ENCODE measurements at places on chromosomes 16 and 17.

GRCh38 chr16:66746682-66747081 lies 4.7 kb downstream of the DYNC1LI2 start:
- DNase-seq = no peak

GRCh38 chr17:10328206-10328605 lies 44.6 kb downstream of the MYH13 start:
- DNase-seq = no peak

DNA sequence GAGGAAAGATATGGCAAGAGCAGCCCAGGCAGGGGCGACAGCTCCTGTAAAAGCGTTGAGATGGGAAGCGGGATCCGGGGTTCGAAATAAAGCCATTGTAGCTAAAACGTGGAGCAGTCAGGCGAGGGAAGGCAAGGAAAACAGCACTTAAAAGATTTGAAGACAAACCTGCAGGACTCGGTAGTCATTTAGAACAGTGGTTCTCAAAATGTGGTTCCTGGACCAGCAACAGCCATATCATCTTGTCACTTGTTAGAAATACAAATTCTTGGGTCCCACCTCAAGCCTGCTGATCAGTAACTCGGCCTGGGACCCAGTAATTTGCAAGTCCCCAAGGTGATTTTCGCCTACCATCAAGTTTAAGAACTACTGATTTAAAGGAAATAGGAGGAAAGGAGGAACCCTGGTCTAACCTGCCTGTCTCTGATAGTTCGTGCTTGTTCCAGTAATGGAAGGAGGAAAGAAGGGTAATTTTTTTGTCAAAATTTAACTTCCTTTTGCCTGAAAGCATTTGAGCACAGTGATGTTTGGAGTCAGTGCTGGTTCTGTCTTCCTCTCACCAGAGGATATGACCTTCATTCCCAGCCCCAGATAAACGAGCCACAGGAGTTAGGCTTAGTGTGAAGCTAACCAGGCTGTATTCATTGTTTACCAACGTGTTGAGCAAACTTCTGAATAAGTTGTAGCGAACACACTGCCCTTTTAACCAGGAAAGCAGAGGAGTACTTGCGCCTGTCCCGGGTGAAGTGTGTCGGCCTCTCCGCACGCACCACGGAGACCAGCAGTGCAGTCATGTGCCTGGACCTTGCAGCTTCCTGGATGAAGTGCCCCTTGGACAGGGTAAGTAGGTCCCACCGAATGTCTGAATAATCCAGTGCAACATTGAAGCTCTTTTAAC lies 1.1 kb downstream of the ORC6 start:
- no peak for DNase-seq

GRCh38 chr17:64437944-64438525 lies 10.9 kb upstream of the MILR1 start:
- DNase-seq = no peak

GRCh38 chr17:42118545-42118944 lies 2.6 kb downstream of the KAT2A start:
- DNase-seq = no peak

- DNase-seq = no peak
Measured at GRCh38 chr17:29061036-29061435, 18.1 kb downstream of the PIPOX start.

- no peak for DNase-seq
Measured at GRCh38 chr16:14548933-14549788, 80.9 kb downstream of the PARN start.

GRCh38 chr16:78175287-78175686 lies 75.8 kb downstream of the WWOX start:
- DNase-seq = no peak

GRCh38 chr17:76268015-76268749 lies 3.0 kb downstream of the UBALD2 start:
- no peak for DNase-seq

- no peak for DNase-seq
Measured at GRCh38 chr17:21001813-21002221, 41.0 kb downstream of the USP22 start.

- DNase-seq = no peak
Measured at GRCh38 chr16:54431997-54432896, 145.7 kb upstream of the IRX3 start.

GRCh38 chr17:59620518-59621259 lies 994 bp downstream of the CLTC start:
- DNase-seq = peak; percentile 24

GRCh38 chr17:16926571-16927451 lies 45.1 kb downstream of the TNFRSF13B start:
- DNase-seq = no peak

GRCh38 chr16:68754084-68754792 lies 17.1 kb downstream of the CDH1 start:
- DNase-seq = no peak

GRCh38 chr17:4858882-4859260 lies 25.7 kb downstream of the MINK1 start:
- no peak for DNase-seq

- DNase-seq = no peak
Measured at GRCh38 chr17:6995500-6996255, at the start of gene ALOX12. Gene ALOX12 (plus strand): TSS chr17:6996049. CDS start chr17:6996118, 69 bp downstream.

DNA sequence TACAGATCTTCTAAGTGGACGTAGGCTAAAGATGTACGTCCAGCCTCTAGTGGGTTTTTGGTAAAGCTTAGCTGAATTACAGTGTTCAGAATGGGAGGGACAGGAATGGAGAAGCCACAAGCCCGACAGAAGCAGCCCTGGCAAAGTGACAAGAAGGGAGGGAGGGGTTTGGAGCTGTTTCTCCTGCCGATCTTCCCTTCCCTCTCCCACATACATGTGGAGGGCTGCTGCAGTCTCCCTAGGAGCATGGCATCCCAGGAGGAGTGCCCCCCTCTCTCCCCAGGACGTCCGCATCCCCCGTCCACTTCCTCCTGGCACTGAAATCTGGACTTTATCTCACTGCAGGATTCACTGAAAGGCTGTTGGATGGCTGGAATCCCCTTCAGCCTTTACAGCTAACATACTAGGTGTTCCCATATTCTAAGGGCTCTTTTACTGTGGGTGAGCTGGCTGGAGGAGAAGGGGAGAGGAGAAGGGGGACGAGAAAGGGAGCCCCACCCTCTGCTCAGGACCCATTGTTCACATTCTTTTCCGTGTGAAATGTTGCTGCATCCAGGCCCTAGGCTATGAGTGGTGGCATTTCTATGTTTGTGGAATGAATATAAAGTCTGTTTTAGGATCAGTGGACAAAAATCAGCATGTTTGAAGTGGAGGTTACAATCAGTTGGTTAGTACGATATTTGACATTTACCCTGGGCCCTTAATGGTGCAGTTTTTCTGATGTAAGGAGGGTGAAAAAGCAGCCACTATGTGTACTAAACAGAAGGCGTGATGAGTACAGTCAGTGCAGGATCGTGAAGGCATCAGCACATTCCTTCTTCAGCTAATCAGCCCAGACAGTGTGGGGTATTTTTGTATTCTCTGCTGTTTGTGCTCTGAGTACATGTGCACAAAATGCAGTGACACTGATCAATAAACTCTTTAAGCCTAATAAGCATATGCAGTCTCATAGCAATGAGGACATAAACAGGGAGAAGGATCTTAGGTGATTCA lies 94.6 kb downstream of the SPECC1 start:
- no peak for DNase-seq

DNA sequence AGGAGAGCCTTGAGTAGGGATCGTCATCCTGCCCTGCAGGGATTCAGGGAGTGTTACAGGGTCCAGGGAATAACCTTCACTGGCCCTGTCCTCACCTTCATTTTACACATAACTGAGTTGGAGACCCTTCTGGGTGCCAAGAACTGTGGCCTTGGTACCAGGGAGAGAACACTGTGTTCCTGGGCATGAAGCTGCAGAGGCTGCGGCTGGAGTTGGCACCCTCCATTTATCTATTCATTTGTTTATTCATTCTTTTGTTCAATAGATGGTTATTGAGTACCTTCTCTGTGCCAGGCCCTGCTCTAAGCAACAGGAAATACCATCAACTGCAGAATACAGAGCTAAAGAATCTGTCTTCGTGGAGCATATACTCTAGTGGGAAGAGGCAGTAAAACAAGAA lies 6.7 kb downstream of the ABCC3 start:
- DNase-seq = no peak

- DNase-seq = no peak
Measured at GRCh38 chr16:81489547-81490267, 45.1 kb downstream of the CMIP start.

GRCh38 chr17:81457401-81457800 lies 55.2 kb downstream of the ACTG1 start:
- DNase-seq = no peak

GRCh38 chr16:83171396-83171795 lies 544.6 kb downstream of the CDH13 start:
- no peak for DNase-seq

DNA sequence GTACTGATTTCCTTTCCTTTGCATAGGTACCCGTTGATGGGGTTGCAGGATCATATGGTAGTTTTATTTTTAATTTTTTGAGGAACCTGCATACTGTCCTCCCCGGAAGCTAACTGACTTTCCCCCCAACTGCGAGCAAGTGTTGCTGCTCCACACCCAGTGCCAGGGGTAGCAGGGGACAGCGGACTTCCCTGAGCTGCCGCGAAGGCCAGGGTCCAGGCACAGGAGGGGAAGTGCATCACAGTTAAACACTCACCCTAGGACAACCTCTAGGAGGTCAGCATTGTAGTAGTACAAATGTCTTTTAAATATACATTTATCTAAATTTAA lies 201.7 kb downstream of the NPIPB11 start:
- no peak for DNase-seq

GRCh38 chr17:8105957-8106398 lies 12.3 kb downstream of the ALOXE3 start:
- no peak for DNase-seq

DNA sequence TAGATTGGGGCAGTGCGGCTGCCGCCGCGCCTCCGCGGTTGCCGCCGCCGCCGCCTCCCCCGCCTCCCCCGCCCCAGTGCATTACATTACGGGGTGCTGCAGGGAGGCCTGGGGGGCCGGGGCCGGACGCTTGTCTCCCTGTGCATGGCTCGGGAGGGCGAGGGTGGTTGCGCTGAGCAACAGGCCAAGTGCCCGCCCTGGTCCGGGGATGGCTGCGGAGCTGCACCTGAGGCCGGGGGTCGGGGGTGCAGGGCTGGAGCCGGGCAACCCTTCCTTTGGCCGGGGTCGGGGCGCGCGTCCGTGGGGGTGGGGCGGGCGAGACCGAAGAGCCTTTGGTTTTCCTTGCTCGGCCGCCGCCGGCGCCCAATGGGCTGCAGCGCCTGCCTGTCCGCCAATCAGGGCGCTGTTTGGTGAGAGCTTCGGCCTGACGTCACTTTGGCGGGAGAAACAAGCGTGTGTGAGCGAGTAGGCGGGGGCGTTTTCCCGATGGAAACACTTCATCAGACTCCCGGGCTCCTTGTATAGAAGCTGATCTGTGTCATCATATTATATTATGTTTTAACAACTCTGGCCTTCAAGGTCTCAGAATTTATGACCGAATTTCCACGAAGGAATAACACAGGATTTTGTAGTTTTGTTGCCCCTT lies 941 bp upstream of the FBXL20 start:
- DNase-seq = peak; percentile 46

GRCh38 chr16:16008666-16009065 lies 59.2 kb downstream of the ABCC1 start:
- DNase-seq = no peak

DNA sequence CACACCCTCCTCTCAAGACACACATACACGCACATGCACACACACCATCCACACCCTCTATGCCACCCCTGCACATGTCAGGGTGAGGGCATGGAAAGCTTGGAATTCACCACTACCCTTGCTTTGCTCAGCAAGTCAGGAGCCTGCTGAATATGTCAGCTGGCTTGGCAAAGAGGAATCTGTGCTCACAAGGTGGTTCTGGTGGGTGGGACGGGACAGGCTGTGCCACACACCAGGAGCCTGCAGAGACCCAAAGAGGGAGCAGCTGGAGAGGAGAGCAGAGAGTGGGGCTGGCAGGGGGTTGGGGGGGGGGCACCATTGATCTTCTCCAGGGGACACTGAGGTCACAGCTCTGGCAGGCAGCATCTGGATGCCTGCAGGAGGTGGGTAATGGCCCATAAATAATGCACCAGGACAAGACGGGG lies 48.7 kb upstream of the NDRG4 start:
- no peak for DNase-seq

- DNase-seq = no peak
Measured at GRCh38 chr17:3722716-3723115, 987 bp upstream of the HASPIN start.

- no peak for DNase-seq
Measured at GRCh38 chr16:61969077-61969382, 67.2 kb downstream of the CDH8 start.

GRCh38 chr17:60248618-60249289 lies 99.0 kb downstream of the CA4 start:
- DNase-seq = no peak

GRCh38 chr17:28527859-28528258 lies 21.7 kb downstream of the FOXN1 start:
- DNase-seq = no peak

DNA sequence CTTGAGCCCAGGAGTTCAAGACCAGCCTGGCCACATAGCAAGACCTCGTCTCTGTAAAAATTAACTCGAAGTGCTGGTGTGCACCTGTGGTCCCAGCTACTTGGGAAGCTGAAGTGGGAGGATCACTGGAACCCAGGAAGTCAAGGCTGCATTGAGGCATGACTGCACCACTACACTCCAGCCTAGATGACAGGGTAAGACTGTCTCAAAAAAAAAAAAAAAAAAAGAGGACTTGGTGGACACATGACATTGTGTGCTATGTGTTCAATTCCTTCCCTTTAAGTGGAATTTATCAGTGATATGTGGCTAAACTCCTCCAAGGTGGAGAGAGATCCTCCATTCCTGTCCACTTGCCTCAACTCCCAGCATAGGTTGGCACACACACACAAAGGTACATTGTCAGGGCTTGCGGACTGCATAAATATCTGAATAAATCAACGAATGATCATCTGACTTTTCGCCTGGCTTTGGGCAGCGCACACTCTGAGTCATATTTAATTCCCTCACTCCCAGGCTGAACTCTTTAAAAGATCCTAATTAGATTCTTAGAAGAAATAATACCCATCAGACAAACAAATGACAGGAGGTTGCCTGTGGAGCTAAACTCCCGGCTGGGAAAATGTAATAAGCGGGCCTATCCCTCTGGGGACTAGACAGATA lies 25.0 kb upstream of the SYT17 start:
- no peak for DNase-seq

DNA sequence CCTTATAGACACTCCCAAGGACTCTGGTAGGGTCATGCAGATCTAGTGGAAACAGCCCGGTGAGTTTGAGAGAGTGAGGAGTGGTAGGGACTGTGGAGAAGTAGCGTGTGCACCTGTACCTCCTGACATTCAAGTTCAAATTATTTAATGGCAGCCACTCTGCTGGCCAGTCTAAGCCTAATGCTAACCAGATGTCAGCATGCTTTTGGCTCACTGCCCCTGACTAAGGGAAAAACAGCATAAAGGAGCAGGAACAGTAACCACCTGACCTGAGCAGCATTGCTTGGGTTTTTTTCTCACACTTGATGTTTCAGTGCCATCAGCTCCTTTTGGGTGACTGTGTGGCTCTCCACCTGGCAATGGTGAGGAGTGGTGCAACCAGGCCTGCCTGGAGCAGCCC lies 23.8 kb upstream of the SLC12A3 start:
- no peak for DNase-seq

GRCh38 chr17:42279776-42280630 lies 3.8 kb upstream of the STAT5B start:
- DNase-seq = no peak

All from stimulated activated CD4-positive, alpha-beta T cell treated with anti-CD3 and anti-CD28 coated beads, Interleukin-1b, Interleukin-23, amount 100 ng/mL, for 1 hour (primary cell).